Non-pigmented ciliary epithelial cell (primary cell): ENCODE measurements at places on chromosomes 5 and 9.
A peak's percentile ranks its signal among the peaks of the same experiment; 100 is the strongest.

DNA sequence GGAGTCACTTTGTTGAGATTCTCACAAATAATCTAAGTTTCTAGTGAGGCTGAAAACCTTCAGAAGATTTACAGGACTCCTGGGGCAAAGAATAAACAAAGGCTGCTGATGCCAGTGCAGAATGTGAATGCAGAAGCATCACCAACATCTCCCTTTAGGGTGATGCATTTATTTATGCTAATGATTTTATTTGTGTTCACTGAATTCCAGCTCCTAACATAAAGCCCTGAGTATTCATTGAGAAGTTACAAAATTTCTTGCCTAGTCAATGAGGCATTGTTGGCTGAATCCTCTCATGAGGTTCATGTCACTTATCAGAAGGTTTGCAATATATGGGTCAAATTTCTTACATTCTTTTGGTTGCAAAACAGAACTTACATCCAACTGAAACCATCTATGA is 70.0 kb downstream of the GRIN3A start:
- no peak for DNase-seq

DNA sequence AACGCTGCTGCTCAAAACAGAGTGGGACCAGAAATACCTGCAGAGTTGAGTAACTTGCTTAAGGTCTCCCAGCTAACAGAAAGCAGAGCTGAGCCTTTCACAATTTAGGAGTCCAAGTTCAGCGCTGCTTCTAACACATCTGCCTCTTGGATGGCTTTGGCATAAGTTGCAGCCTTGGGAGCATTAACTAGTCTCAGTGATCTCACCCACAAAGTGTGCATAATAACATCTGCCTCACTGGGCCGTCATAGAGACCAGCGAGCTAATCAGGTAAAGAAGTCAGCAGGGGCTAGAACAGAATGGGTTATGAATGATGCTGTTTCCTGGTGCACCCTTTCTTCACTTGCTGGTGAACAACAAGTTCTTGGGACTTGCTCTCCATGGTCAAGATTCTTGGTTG is 36.5 kb downstream of the WWC1 start:
- DNase-seq = no peak

DNA sequence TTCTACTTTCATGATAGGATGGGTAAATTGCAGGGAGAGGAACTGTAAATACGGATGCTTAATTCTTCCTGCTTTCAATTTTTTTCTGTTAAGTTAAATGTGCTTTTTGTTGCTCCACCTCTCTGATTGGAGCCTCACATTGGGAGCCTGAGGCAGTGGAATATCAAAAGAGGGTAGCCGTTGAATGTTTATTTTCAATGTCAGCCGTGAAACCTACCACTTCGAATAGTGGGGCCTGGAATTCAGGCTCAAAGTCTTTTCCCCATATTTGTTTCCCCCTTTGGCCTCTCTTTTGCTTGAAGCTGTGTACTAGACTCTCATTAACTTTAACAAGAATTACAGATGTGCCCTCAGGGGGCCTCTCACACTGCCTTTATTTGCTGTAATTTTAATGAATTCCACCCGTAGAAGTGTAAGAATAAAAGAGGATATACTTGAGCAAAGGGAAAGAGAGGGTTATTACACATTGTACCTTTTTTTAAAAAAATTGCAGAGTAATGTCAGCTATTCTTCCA is 29.0 kb downstream of the PSAT1 start:
- no peak for DNase-seq

- no peak for DNase-seq
These were observed 60.3 kb downstream of the NR6A1 start for GRCh38 chr9:124710766-124711165.

DNA sequence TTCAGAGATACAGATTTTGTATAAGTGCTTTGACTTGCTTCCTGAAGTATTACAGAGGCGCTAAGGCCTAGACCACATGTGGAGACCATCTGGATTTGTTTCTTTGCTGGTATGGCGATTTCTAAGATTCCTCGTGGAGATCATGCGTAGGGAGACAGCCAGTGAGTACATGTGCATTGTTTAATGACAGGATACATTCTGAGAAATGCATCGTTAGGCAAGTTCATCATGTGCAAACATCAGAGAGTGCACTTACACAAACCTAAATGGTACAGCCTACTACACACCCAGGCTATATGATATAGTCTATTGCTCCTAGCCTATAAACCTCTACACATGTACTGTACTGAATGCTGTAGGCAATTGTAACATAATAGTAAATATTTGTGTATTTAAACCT is 16.5 kb upstream of the CEP120 start:
- no peak for DNase-seq

DNA sequence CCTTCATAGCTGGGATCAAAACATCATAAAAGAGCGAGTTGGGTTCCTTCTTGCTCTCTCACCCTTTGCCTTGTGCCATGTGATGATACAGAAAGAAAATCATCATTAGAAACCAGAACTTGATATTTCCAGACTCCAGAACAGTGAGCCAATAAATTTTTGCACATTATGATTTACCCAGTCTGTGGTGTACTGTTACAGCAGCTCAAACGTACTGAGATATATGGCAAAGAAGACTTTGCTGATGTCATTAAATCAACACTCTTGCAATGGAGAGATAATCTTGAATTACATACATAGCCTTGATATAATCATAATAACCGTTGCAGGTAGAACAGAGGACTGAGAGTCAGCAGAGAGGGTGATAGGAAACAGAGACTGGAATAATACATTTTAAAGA is 1271.6 kb downstream of the CDH12 start:
- DNase-seq = no peak

- DNase-seq = no peak
These were observed 5.0 kb downstream of the SERINC5 start for GRCh38 chr5:80250801-80251200.

DNA sequence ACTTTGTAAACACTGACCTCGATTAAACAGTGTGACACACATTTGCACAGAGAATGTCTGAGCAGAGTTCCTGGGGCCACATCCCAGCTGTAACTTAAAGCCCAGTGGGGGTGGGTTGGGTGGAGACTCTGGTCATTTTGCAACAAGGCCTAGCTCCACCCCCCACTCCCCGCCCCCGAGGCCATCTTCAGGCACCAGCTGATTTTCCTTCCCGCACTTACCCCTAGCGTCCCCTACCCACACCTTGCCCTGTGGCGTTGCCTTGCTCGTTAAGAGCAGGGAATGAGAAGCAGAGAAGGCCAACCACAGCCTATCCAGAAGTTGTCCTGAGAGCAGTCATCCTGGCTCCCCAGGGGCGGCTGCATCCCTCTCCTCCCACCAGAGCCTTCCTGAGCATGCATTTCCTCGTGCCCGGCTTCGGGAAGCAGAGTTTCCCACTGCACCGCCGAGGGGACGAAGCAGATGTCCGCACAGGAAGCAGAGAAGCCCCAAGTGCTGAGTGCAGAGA is 101.7 kb upstream of the SARDH start:
- no peak for DNase-seq

- DNase-seq = no peak
These were observed 586.3 kb downstream of the RAB3C start for GRCh38 chr5:59169081-59169767.

- no peak for DNase-seq
These were observed 285.9 kb downstream of the ARHGEF28 start for GRCh38 chr5:73911761-73912393.

DNA sequence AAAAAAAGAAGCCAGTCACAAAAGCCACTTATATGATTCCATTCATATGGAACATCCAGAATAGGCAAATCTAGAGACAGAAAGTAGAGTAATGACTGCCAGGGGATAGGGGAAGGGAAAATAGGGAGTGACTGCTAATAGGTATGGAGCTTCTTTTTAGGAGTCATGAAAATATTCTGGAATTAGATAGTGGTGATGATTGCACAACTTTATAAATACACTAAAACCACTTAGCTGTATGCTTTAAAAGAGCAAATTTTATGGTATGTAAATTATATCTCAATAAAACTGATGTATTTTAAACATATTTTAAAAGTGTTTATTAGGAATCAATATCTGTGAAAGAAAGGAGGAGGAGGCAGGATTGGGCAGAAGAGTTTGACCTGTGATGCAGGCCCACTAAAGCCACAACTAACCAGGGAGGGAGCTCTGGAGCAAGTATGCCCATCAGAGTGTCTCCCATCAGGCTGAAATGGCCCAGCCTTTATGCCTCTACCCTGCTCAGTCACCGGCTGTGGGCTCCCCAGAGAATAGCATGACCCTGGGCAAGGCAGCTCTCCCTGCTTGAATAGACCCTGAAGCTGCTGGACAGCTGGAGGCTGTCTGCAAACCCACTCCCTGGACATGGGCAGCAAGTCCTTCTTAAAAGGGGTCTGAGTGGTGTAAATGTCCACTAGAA is 96.0 kb upstream of the SLC44A1 start:
- DNase-seq = no peak

DNA sequence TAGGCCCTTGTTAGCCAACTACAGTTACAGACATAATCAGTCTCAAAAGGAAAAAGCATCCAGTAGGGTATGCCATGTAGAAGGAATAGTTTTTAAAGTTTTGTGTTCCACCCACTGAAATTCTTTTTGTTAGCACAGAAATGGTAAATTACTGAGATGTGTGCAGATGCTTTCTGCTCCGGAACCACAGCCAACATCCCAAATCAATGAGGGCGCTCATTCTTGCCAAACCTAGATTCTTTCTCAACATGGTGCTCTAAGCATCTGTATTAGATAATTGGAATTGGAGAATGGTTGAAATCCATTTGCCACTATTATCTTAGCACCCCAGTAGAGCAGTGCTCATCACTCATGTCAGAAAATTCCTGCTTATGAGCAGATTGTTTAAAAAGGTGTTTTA is 127.8 kb downstream of the SEC61B start:
- no peak for DNase-seq

DNA sequence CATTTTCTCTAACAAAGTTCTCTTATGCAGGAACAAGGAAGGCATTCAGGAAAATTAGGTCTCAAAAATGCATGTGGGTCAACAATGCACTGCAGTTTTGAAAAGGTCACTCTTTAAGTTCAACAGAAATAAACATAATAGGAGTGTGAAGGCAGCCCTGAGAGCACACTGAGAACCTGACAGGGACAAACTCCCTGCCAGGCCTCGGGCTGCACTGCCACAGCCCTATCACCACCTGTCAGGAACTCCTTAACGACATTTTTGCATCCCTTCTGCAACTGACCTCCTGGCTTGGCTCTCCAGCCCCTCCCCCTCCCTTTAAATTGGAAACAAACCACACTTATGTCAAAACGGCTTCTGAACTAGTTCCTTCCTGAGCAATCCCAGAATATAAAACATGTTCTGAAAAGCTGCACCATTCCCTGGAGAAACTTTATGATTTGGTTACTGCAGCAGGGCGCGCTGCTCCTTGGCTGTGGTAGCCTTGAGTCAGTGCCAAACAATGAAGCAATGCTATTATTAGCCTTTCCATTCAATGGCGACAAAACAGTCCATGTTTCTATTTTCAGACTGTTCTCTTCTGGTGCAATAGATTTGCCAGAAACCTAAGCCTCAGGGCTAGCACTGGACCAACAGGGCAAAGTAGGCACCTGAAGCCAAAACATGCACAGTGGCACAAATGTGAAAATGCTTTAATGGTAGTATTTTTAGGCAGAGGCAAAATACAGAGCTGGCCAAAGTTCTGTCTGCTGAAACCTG is 160.1 kb upstream of the ZNF608 start:
- peak; percentile 35 for DNase-seq
